Globus pallidus (tissue), 1 donor: ENCODE measurements at places on chromosomes 12 and 14.

- DNase-seq = no peak
Observed at GRCh38 chr12:87943023-87943422, 86.2 kb downstream of the C12orf50 start.

DNA sequence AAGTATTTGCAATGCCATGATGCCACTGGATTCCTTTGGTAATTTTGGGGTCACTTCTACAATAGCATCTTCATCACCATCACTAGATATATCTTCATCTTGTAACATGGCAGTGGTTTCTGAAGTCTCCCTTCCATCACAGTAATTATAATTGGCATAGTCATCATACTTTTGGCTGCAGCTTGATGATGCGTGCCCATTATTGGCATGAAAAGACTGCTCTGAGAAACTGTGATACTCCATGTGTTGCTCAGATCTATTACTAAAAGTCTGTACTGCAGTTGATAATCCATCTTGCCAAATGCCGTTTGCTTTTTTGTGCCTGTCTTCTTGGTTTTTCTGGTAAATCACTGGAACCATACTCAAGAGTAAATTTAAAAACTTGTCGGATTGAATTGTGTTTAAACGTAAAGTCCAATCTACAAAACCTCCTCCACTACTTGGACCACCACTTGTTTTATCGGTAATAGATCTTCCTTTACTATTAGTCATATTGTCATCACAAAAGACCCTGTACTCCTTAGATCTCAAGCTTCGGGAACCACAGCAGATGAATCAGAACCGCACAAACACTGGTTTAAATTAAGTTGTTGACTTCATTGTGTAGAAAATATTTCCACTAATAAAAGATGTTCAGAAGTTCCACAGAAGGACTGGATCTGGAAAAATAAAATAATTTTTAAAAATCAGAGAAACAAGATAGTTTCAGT is 29.9 kb downstream of the SLC41A2 start:
- no peak for DNase-seq

- DNase-seq = no peak
Observed at GRCh38 chr12:76980196-76980595, 85.2 kb downstream of the E2F7 start.

- DNase-seq = no peak
Observed at GRCh38 chr12:101107032-101107763, 102.8 kb downstream of the SLC5A8 start.

DNA sequence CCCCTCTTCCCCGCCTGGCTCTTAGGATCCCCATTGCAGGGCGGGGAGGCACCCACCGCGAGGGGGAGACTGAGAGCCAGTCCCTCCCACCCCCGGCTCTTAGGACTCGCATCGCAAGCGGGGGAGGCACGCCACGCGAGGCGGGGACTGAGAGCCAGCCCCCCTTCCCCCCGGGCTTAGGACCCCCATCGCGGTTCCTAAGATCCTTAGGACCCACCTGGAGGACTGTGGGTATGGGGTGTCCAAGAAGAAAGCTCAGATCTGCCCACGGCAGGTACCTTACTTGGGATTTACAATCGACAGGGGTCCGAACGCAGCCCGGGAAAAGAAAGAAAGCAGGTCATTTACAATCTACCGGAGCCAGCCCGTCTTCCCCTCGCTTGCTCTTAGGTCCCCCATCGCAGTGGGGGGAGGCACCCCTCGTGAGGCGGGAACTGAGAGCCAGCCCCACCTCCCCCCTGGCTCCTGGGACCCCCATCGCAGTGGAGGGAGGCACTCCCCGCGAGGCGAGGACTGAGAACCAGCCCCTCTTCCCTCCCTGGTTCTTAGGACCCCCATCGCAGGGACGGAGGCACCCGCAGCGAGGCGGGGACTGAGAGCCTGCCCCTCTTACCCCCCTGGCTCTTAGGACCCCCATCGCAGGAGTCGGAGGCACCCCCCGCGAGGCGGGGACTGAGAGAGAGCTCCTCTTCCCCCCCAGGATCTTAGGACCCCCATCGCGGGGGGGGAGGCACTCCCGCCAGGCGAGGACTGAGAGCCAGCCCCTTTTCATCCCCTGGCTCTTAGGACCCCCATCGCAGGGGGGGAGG is 43.7 kb downstream of the DDX11 start:
- DNase-seq = no peak

- DNase-seq = no peak
Observed at GRCh38 chr12:15453613-15454012, 131.3 kb downstream of the PTPRO start.

GRCh38 chr12:6367065-6367968 is 8.0 kb downstream of the SCNN1A start:
- DNase-seq = peak; percentile 53

DNA sequence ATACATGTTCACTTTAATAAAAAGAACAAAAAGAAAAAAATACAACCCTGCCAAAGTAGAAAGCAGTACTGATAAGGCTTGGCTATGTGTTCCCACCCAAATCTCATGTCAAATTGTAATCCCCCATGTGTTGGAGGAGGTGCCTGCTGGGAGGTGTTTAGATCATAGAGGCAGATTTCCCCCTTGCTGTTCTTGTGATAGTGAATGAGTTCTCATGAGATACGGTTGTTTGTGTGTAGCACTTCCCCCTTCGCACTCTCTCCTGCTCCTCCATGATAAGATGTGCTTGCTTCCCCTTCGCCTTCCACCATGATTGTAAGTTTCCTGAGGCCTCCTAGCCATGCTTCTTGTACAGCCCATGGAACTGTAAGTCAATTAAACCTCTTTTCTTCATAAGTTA is 59.9 kb downstream of the USP15 start:
- no peak for DNase-seq

DNA sequence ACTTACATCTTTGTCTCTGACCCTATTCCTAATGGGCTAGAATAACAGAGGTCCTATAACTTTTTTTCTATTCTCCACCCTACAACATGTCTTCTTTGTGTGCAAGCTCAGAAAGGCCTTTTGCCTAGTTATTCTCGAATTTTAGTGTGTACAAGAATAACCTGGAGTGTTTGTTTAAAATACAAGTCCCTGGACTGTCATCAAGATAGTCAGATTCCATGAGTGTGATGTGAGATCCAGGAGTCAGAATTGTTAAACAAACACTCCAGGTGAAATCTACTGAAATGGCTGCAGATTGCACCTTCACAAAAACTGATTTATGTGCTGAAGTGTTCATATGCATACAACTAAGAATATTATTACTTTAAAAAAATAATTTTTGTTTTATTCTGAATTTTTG is 114.4 kb upstream of the DIO2 start:
- no peak for DNase-seq

GRCh38 chr14:79118291-79118690 is 948.1 kb downstream of the NRXN3 start:
- no peak for DNase-seq

GRCh38 chr14:71647086-71647784 is 285.0 kb upstream of the RGS6 start:
- DNase-seq = no peak

DNA sequence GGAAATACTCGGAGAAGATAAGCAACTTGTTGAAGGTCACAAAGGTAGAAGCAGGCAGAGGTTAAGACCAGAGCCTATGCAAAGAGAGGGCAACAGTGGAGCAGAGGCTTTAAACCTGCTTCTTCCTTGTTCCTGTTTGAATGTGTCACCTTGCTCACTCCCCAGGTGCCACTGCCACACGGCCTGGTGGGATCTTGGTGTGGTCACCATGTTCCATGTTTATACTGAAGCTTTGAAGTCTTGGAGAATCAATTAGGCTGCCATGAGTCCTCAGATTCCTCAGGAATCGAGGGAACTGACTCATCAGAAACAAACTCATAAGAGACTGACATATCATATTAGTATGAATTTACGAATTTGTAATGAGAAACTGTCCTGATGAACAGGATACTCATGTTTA is 46.8 kb downstream of the IQSEC3 start:
- DNase-seq = no peak

DNA sequence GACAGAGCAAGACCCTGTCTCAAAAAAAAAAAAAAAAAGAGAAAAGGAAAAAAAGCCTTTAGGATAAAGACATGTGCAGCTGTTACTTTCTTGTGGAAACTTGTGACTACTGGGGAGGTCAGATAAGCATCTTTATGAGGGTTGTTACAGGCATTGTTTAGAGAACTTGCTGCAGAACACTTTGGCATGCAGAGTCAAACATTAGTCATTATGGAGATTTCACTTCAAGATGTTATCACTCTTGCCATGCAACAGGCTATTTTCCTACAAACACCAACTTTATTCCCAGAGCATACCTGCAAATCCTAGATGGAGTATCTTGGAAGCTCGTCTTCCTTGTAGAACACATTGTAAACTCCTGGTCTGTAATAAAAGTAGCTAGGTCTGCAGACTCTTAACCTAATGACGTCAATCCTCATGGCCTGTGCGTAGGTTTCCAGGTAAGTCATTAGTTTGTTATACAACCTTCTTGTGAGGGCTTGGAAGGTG is 36.3 kb upstream of the WDR89 start:
- no peak for DNase-seq

DNA sequence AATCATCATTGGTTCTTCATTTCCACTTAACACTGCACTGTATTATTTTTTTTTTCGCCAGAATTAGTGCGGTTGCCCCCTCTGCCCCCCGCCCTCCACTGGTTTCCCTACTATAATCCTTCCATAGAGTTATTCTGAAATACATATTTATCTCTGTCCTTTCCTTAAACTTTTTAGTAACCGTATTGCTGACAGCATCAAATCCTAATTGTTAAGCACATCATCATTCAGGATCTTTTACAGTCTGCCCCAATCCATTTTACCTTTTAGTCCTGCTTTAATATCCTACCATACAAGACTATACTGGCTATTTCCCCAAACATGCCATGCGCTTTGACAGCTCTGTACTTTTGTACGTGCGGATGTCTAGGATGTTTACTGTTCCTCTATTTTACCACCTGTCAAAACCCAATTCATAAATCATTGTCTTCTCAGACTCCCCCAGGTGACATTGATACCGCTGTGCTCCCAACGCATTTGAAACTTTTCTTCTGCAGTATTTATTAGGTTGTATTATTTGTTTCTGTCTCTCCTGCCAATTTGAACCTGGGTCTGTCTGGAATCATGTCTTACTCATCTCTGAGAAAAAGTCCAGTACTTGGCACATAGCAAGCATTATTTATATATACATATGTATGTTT is 1.0 kb downstream of the FGFR1OP2 start:
- DNase-seq = no peak

DNA sequence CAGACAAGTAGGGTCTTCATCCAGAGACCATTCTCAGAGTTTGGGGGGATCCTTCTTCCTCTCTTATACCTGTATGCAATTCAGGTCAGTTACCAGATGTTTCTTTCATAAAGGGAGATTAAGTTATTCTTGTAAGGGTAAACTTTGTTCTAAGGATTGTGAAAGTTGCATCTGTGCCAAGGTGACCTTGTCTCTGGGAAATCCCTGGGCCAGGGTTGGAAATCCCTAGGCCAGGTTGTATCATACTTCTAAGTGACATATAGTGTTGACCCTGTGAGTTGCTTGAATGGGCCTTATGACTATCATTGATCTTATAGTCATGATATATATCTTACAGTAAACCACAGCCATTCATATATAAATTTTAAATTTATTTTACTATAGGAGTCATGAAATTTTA is 436.9 kb downstream of the RMST start:
- DNase-seq = no peak

- DNase-seq = no peak
Observed at GRCh38 chr12:69686731-69687130, 12.4 kb downstream of the BEST3 start.

GRCh38 chr14:29865299-29865698 is 62.3 kb downstream of the PRKD1 start:
- DNase-seq = no peak

DNA sequence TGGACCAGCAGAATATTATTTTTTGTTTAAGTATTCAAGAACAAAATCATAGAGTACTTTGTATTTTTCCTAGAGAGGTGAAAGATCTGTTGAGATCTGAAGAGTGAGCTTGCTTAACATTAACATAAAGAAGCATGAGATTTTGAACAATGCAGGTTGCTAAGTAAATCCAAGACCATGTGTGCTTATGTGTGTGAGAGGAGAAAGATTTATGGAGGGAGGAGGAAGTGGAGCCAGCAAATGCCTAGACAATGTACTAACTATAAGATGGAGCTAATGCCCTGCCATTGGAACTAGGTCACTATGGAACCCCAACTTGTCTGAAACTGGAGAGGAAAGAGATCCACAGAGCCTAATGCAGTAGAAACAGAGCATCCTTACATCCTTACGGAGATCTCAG is 13.3 kb downstream of the FAM161B start:
- no peak for DNase-seq

DNA sequence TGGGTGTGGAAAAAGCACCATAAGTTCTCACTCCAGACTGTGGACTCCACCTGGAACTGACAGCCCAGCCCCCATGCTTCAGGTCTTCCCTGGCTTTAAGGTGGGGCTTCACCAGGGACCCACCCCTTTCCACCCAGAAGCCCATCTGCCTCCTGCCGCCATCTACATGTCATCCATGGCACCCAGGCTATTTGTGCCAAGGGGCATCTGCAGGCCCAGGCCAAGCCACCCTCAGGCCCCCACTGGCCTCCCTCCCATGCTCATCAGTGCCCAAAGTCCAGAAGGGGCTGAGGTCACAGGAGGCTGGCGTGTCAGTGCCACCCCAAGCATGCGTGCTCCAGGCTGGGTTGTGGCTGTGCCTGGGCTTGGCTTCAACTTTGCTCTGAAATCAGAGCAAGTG is 212.2 kb upstream of the DIO3 start:
- no peak for DNase-seq

- DNase-seq = no peak
Observed at GRCh38 chr12:92155733-92156132, 10.1 kb upstream of the BTG1 start.

GRCh38 chr14:83395321-83395720 is 1861.7 kb upstream of the SEL1L start:
- DNase-seq = no peak

DNA sequence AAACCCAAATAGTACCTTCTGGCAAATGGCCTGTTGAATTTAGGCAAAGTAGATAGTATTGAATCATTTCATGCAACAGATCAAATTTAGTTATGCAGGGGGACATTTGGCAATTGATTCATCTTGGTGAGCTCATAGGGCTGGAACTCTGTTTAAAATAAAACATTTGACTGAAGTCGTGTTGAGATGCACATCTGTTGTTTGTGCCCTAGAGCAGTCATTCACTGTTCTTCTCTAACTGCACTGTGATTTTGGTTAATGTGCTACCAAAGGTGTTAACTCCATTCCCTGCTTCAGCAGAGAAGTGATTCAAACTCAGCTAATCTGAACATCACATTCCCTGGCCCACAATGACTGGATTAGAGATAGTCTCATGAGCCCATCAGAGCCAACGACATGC is 44.0 kb upstream of the CSRP2 start:
- DNase-seq = no peak
